T-helper 2 cell treated with Interferon-gamma antibody and Interleukin-4, amounts not matched to agents 5 μg/mL and 100 μg/mL, for 36 hours (primary cell): ENCODE measurements at places on chromosomes 7 and 10.

- peak; percentile 73 for DNase-seq
Measured at GRCh38 chr10:69392481-69393000, 24.2 kb downstream of the TACR2 start.

DNA sequence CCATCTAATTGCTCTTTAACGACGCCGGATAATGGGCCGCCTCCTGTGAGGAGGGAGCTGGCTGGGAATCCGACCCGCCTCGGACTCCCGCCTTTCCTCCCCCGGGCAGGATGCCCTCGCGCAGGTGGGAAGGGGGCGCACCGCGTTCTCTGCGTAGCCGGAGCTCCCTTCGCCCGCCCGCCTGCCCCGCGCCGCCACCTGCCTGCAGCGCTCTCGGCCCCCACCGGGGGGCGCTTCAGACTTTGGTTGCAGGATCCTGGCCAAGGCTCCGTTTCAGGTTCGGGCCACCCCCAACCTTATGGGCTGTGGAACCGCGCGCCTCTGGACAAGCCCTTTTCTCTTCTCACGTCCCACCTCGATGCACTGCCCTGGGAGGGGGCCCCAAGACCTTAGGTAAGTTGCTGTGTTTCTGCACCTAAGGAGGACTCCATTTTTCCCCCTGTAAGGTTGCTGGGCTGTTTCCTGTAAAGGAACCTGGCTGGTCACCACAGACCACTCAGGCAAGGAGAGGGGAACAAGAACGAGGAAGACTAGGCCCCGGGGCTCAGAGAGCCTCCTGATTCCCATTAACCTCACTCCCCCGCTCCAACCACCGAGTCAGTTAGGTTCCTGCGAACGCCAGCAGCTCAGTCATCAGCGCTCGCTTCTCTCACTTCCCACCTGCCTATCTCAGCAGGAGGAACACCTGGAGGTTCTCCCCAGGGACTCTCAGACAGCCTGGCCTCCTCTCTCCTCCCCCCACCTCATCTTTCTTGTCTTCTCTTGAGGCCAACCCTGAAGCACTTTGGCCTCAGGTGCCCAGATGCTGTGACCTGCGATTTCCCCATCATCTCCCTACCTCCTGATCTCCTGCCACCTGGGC, 11.3 kb upstream of the KAZALD1 start:
- DNase-seq = peak; percentile 73

DNA sequence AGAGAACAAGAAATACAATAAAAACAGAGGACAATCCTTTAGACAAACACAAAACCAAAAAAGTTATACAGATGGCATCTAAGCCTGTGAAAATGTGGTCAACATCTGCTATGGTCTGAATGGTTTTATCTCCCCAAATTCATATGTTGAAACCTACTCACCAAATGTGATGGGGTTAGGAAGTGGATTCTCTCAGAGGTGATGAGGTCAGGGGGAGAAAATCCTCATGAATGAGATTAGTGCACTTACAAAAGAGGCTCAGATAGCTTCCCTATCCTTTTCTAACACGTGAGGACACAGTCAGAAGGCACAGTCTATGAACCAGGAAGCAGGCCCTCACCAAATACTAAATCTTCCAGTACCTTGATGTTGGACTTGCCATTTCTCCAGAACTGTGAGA, 147.8 kb upstream of the GPR22 start:
- no peak for DNase-seq

DNA sequence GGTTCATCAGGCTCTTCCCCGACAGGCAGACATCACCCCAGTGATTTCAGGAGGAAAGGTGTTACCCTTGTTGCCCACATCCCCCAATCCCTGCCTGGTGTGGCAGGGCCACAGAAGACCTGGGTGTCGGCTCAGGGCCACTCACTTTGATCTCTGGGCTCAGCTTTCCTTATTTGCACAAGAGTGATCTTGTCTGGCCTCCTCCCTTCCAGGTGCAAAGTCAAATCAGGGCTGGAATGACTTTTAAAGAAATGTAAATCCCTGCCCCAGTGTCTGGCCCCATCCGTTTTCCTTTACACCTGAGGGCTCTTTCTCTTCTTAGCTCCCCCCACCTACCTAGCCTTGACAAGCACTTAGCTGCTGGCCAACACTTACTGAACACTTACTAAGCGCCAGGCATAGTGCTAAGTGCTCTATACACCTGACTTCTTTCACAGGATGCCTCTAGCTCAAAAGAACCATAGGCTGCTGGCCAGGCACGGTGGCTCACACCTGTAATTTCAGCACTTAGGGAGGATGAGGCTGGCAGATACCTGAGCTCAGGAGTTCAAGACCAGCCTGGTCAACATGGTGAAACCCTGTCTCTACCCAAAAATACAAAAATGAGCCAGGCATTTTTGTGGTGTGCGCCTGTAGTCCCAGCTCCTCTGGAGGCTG, 979 bp upstream of the NODAL start:
- no peak for DNase-seq

DNA sequence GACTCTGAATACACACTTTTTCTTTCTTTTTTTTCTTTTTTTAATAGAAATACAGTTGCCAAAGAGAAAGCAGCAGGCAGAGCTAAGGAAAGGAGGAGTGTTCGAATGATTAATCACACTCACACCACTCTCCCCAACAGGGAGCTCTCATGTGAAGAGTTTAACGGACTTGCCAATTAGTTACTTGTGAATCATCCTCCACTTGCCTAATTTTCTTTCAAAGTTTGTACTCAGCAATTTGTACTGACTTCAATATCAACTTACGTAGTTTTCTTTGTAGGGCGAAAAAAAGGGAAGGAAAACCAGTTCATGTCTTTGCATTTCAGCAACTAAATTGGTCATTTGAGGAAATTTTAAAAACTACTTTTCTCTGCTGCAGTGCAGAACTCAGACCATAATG, 109.2 kb downstream of the PIP4K2A start:
- no peak for DNase-seq

- DNase-seq = no peak
Measured at GRCh38 chr10:32210306-32211045, 136.5 kb downstream of the EPC1 start.

DNA sequence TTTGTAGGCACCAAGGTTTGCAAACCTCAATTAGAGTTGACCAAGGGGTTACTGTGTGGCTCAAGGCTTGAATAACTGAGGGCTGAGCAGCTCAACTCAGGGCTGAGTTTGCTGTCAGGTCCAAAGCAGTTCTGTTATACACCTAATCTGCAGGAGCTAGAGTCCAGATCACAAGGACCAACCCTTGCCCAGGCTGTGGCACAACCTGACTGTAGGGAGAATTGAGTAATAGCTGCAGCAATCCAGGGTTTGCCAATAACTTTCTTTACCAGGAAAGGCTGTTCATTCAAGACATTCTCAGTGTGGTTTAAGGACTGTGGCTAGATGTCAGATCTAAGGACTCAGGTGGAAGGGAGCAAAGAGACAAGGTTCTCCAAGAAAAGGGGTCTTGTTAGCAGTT, 115.6 kb upstream of the IMMP2L start:
- no peak for DNase-seq

DNA sequence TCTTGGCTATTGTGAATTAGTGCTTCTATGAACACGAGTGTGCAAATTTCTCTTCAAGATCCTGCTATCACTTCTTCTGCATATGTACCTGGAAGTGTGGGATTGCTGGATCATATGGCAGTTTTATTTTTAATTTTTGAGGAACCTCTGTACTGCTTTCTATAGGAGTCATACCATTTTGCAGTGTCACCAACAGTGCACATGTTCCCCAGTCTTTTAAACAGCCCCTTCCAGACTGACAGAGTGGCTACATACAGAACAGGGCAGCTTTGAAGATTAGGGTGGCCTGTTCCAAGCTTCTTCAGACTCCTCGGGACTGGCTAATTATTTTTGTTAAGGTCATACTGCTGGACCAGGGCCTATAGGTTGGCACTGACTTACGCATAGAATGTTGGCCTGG, 82.9 kb downstream of the AUTS2 start:
- no peak for DNase-seq

- no peak for DNase-seq
Measured at GRCh38 chr10:49116509-49117375, 1.4 kb upstream of the VSTM4 start.

DNA sequence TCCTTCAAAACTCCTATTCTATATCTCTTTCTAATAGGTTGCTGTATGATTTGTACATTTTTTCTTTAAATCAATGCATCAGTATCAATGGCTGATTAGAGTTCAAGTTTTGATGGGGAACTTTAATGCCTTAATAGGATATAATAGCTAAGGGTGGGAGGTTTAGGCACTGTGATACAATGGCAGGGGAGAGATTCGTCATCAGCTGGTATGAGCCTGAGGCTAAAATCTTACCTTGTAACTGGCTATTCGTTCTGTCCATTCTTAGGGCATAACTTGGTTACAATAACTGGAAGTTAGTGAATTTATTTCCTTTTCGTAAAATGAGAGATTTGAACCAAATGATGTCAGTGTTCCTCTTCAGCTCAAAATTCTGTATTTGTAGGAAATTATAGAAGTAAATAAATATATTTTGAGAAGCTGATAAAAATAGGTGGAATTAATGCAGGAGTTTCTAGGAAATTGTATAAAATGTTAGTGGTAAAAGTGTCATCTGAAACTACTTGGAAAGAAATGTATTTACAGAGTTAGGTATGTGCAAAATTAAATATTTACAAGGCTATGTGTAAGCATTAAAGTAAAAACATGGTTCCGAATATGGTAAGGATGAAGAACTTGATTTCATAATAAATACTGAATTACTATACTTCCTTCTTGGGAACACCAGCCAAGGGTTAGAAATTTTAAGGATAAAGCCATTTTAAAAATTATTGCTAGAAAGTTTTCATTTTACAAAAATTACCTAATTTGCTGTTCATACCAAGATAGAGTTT, 27.5 kb upstream of the NAMPT start:
- no peak for DNase-seq

DNA sequence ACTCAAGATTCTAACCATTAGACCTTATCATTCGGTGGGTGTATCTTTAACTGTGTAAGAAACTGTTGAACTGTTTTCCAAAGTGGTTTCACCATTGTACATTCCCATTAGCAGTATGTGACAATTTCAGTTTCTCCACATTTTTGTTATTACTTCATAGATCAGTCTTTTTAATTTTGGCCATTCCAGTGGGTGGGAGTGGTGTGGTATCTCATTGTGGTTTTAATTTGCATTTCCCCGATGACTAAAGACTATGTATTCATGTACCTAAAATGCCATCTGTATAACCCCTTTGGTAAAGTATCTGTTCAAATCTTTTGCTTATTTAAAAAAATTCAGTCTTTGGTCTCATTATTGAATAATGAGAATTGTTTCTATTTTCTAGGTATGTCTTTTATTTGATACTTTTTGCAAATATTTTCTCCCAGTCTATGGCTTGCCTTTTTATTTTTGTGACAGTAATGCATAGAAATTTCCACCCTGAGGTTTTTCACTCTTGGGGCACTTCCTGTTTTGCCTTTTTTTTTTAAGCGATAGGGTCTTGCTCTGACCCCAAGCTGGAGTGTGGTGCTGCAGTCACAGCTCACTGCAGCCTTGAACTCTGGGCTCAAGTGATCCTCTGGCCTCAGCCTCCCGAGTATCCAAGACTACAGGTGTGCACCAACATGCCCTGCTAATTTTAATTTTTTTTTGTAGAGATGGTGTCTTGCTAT, 141.1 kb upstream of the ITGB1 start:
- DNase-seq = no peak

DNA sequence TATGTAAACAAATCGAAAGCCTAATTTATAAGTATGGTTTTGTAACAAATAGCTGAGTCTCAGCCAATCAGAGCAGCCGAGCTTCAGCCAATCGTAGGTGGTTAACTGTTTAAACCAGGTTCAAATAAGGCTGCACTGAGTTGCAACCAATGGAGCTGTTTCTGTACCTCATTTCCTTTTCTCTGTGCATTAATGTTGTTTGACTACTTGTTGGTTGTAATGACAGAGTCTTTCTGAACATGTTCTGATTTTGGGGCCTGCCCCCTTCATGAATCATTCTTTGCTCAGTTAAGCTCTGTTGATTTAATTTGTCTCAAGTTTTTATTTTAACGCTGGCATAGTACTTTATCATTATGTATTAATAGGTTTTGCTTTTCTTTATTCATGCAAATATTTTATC, 14.6 kb downstream of the OTUD1 start:
- no peak for DNase-seq

DNA sequence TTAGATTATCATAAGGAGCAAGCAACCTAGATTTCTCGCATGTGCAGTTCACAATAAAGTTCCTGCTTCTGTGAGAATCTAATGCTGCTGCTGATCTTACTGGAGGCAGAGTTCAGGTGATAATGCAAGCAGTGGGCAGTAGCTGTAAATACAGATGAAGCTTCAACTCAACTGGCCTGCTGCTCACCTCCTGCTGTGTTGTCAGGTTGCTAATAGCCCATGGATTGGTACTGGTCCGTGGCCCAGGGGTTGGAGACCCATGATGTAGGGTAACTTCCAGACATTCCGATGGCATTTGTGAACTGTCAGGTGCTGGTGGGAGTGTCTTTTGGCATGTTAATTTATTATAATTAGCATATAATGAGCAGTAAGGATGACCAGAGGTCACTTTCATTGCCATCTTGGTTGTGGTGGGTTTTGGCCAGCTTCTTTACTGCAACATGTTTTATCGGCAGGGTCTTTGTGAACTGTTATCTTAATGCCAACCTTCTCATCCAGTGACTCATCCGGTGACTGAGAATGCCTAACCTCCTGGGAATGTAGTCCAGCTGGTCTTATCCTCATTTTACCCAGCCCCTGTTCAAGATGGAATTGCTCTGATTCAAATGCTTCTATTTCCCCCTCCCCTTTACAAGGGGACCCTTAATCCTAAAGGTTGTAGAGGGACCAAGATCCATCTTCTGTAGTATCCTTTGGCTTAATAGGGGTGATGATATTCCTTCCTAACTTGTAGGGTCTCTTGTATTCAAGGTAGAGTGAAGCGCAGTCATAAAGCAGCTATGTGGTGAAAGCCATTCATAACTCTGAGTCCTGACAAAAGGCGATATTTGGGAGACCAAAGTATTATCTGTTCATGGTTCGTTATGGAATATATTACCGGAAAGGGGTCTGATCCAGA, 165.8 kb downstream of the CCSER2 start:
- no peak for DNase-seq

DNA sequence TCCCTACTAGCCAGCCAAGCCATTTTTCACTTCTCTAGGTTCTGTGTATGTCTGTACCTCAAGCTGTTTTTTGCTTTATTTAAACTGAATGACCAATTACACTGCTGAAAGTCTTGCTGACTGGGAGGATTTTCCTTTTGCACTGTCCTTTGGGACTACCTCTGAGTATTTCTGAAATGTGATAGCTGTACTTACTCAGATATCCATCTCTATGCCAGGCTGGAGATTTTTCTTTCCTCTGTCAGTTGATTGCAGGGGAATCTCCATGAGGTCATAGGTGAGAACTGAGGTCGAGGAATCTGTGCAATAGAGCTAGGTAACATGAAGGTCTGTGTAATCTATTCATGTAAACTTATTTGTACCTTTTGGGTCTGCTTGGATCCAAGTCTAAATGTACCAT, 38.9 kb upstream of the ANKRD1 start:
- no peak for DNase-seq

DNA sequence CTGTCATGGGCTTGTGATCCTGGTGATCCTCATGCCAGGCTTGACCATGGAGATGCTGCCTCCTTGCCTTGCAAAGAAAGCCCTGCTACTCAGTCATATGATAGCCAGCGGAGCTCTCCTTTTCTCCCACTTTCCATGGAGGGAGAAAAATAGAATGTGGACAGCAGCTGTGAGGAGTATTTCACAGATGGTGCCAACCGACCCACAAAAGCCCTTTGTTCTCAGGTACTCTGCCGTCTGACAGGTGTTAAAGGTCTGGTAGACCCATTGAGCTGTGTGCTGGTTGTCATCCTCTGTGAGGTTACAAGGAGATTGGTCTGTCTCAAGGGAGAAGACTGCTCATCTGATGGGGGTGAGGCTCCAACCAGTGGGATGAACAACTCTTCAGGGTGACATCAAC, 29.5 kb upstream of the COBL start:
- no peak for DNase-seq

GRCh38 chr7:51079494-51079893, 237.1 kb downstream of the COBL start:
- DNase-seq = no peak
